LHCN-M2 (cell line): ENCODE measurements at places on chromosomes 4 and X. TPM values are rescaled to one million over a fixed set of nuclear protein-coding genes. Genes with fewer than 3 reads are reported as not detected.
A peak's percentile ranks its signal among the peaks of the same experiment; 100 is the strongest.

- DNase-seq: no peak
Measured at GRCh38 chrX:123964156-123964834, 2.8 kb downstream of the STAG2 start.

GRCh38 chrX:21926527-21927278, 13.8 kb upstream of the SMS start:
- DNase-seq: peak; percentile 95

DNA sequence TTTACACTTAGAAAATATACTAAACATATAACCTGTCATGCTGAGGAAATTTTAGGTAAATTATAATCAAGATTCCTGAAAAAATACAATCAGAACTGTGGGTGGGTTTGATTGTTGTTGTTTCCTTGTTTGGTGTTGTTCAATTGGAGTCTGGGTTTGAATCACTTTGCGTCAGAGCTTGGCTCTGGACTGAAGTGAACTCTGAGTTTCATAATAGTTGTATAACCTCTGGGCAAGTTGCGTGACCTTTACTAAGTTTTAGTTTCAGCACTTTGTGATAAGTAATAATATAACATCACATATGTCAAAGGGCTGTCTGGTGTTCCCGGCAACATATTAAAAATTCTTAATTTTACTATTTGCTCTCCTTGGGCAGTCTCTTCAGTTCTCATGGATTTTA, 758.1 kb downstream of the RAPGEF2 start:
- DNase-seq: no peak

DNA sequence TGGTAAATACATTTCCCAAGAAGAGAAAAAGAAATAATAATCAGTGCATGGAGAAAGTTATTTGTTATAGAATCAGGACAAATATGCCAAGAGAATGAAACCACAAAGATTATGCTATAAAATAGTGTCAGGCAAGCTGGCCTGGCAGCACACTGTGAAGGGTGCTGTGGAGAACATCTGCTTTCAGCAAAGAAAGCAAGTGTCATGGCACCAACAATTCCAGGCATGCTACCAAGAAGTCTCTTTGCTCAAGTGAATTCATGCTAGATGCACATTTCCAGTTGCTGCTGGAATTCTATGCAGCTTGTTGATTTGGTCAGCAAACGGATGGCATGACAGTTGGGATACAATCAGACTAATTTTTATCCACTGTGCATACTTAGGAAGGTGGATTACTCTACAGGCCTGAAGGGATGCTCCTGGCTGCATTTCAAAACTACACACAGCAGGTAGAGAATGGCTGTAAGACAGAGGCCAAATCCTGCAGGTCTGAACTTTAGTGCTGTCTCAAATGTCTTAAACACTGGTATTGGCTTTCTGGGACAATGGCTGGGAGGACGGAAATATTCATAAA, 154.6 kb upstream of the FAT1 start:
- DNase-seq: no peak

DNA sequence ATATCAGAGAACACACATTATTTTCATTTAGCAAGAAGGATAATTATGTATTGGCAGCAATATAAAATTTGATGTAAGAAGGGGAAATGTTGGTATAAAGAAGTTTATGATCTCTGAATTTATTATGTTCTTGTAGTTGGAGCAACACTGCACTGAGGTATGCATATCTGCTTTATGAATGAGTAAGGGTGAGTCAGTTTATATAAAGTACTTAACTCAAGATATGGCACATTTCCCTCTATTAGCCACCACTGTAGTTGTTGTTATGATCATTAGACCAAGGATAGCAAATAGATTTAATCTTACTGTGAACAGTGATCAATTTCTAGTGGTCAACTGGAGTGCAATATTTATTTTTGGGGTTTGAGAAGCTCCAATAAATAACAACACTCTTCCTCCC, 66.6 kb downstream of the SNX25 start:
- DNase-seq: peak; percentile 33

GRCh38 chrX:10597871-10598270, 22.5 kb downstream of the MID1 start:
- DNase-seq: peak; percentile 56

DNA sequence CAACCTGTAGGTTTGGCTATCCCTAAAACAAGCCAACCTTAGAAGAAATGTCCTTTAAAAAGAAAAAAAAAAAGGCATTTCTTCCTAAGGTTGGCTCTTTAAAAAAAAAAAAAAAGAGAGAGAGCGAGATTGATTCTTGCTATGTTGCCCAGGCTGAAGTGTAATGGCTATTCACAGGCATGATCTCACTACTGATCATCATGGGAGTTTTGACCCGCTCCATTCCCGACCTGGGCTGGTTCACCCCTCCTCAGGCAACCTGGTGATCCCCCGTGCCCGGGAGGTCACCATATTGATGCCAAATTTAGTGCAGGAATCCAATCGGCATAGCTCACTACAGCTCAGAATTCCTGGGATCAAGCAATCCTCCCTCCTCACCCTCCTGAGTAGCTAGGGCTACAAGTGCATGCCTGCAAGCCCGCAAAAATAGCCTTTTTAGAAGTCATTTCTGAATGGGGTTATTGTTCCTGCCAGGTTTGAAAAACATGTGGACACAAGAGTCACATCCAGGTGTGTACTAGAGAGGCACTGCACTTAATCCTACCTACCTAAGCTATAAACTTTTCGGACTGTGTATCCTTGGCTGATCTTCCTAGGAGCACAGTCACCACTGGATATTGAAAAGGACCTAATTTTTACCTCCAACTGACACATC, 61.4 kb upstream of the ZCCHC13 start:
- DNase-seq: no peak

DNA sequence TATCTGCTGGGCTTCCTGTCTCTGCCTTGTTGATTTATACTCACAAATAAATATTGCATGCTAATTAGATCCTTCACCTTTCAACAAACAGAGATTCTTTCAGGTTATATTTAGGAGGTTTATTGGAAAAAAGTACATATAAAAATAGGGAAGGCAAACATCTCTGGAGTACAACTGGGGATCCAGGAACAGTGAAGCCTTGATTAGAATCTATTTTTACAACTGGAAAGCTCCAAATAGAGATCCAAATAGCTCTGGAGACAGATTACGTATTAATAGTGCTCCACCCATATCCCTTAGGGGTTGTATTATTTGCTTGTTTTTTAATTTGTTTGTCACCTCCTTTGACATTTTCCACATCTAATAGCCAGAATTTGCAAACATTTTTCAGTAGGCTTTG, 46.9 kb upstream of the MAP9 start:
- DNase-seq: no peak

- DNase-seq: peak; percentile 55
Measured at GRCh38 chr4:3481113-3481531, 18.0 kb downstream of the DOK7 start.

DNA sequence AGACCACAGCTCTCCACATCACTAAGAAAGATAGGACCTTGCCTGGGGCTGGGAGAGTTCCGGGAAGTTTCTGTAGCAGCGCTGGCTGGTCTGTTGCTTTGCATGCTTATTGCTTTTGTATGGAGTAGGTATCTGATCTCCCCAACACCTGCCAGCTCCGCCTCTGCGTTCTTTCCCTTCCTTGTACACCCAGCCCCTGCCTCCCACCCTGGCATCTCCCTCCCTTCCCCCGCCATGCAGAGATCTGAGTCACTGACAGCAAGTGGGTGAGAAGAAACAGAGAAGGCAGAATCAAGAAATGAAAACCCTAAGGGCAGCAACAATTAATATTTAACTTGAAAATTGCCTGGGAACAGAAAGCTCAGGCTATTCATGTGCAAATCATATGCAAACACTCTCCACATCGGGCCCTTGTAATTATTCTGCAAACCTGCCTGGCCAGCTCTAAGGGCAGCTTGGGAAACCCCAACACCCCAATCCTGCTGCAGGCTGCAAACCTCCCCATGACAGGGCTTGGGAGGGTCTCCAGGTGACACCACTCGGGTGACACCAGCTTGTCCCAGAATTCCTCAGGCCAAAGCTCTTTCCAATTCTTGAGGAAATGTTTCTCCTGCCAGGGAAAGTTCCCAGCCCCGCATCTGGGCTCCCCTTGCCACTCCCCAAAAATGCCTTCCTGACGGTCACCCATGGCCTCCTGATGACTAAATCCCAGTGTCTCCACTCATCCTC, 257.2 kb downstream of the FBXW7 start:
- no peak for DNase-seq

GRCh38 chr4:152954741-152955140, 18.6 kb downstream of the FHDC1 start:
- no peak for DNase-seq

DNA sequence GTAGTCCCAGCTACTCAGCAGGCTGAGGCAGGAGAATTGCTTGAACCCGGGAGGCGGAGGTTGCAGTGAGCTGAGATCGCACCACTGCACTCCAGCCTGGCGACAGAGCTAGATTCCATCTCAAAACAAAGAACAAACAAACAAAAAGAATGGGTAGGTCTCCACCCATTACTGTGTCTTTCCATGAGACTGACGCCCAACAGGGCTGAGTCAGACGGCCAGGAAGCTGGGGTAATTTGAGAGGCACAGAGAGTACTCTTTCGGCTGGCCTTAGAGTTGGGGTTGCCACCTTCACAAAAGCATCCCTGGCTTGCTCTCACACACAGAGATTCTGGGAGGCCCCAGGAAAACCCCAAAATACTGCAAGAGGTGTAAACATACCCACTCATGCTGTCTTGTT, 72.0 kb upstream of the DHRSX start:
- DNase-seq: peak; percentile 92

- peak; percentile 29 for DNase-seq
Measured at GRCh38 chrX:9184211-9184610, 150.3 kb upstream of the FAM9B start.

- DNase-seq: no peak
Measured at GRCh38 chrX:9644335-9644734, 121.3 kb downstream of the GPR143 start.

DNA sequence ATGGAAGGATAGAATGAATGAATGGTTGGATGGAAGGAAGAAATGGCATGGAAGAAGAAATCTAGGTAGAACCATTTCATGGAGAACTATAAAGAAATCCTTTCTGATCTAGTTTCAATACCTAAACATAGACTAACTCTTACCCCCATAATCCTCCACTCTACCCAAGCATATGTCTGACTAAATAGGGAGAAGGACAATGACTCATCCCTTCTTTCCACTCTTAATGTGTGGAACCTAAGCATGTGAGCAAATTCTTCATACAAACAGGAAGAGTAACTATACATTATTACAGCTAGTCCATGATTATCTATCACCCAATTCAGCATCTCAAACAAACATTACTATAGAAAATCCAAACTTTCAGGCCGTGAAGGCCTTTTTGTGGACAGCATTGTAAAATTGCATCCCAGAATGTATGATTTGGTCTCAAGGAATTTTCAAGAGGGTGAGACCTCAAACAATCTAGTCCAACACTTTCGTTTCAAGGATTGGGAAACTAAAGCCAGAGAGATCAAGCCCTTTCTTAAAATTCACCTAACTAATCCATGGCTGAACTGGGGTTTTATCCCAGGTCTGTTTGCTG, 11.2 kb downstream of the C1QTNF7 start:
- DNase-seq: peak; percentile 37

GRCh38 chr4:186109245-186109644, 4.7 kb downstream of the FAM149A start:
- DNase-seq: no peak

- no peak for DNase-seq
Measured at GRCh38 chrX:34849371-34849770, 93.2 kb upstream of the FAM47B start.

DNA sequence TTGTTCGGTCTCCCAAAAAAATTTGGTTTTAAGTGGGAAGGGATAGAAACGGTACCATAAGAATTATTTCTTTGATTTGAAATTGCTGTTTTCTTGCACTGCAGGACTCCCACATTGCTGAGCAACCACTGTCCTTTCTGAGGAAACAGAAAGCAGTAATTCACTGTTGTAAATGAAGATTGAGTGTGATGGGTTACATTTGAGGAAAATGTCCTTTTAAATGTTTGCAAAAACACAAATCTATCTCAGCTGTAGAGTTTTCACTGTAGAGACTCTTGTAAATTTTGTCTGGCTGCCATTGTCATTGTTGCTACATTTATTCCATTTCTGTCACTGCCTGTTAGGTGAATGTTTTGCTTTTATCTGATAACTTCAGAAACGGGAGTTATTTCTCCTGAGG, 105.2 kb downstream of the FRAS1 start:
- DNase-seq: no peak

- DNase-seq: peak; percentile 53
Measured at GRCh38 chrX:20988118-20988517, 386.1 kb upstream of the CNKSR2 start.

DNA sequence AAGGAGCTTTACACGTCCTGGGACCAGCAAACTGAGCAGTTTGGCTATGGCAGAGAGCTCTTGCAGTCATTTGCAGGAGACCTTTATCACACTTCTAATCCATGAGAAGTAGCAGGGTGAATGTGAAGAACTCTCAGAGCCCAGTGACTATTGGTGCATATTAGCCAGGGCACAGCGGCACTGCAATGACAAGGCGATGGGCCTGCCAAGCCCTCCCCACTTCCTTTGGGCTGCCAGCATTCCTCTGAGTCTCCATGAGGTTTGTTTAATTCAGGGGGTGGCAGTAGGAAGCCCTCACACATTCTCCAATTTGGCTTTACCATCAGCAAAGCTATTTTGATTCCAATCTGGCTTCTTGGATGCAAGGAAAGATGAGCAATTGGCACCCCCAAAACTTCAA, 79.2 kb upstream of the TSPAN7 start:
- no peak for DNase-seq

PNMA5 gene
- total RNA-seq: not detected in 2 replicates

NDP gene
- total RNA-seq: 1.1 and 1.8 TPM in 2 replicates

BTC gene
- total RNA-seq: 0.32 and 0.40 TPM in 2 replicates

FAM9C gene
- total RNA-seq: not detected in 2 replicates

CHM gene
- total RNA-seq: 20.4 and 22.2 TPM in 2 replicates

PPARGC1A gene
- 0.90 and 0.98 TPM in 2 replicates for total RNA-seq

NPNT gene
- not detected in 2 replicates for total RNA-seq

CDKL5 gene
- total RNA-seq: 3.5 and 4.0 TPM in 2 replicates

MAGEA11 gene
- not detected in 2 replicates for total RNA-seq

ASB5 gene
- total RNA-seq: 619 and 636 TPM in 2 replicates

LRBA gene
- 20.8 and 39.4 TPM in 2 replicates for total RNA-seq

ETDB gene
- not detected in 2 replicates for total RNA-seq

IL2 gene
- not detected in 2 replicates for total RNA-seq

PPP2R2C gene
- total RNA-seq: 0.98 and 1.3 TPM in 2 replicates

NUP62CL gene
- total RNA-seq: not detected in 2 replicates

GIMD1 gene
- not detected in 2 replicates for total RNA-seq

SLC38A5 gene
- total RNA-seq: 2.9 and 4.4 TPM in 2 replicates

FHDC1 gene
- 0.13 and 0.46 TPM in 2 replicates for total RNA-seq
